ENCODE measurements at places on chromosomes 3 and 15.

- DNase-seq = no peak
These were observed 44.7 kb downstream of the DNAJB8 start for GRCh38 chr3:128421966-128422365.

DNA sequence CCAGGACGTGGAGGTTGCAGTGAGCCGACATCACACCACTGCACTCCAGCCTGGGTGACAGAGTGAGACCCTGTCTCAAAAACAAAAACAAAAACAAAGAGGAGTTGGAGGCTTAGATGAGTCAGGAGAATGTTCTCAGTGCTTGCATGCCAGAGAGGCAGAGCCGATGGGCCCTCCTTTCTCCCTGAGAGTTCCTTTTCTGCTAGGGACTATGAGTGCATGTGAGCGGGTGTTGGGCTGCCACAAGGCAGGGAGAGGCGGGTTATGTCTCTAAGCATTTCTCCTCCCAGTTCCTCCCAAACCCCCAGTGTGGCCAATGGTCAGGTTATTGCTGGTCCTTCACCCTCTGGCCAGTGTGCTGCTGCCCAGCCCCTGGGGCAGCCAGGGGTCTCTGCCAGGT lies 45.1 kb downstream of the RTP1 start:
- no peak for DNase-seq

GRCh38 chr15:84685304-84685703 lies 27.3 kb upstream of the NMB start:
- peak; percentile 52 for DNase-seq

DNA sequence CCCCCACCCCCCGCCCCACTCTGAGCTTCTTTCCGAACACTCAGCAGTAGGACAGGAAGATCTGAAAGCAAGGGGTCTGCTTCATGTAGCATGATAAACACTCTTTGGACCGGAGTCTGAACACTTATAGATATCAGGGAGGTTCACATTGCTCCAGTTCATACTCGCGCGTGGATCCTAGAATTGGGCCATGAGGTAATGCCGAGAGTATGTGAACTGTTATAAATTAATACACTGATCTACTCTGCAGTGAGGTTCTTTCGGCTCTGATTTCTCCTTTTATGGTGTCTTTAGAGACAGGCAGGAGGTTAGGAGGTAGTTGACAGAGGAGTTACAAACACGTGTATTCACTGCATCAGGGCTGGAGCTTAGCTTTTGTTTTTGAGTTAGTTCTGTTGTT lies 223.0 kb downstream of the THSD4 start:
- DNase-seq = no peak

- no peak for DNase-seq
These were observed 65.8 kb upstream of the ZNF148 start for GRCh38 chr3:125440970-125441369.

DNA sequence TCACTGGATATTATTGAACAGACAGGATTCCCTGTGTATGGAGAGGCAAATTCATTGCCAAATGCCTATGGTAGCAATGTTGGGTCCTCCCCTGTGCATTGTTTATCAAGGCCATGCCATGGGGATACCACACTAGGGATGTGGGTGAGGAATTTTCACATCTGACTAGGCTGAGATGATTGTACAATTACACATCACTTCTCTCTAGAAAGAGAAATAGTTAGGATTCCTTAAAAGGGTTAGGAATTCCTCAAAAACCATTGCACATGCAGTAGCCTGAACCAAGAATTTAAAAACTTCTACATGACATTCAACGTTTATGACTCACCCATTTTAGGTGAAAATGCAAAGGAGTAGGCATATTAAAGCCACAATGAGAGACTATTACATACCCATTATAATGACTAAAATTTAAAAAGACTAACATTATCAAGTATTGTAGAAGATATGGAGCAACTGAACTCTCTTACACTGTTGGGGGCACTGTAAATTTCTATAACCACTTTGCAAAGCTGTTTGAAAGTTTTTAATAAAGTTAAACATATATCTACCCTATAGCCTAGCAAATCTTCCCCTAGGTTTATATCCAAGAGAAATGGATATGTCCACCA lies 175.9 kb downstream of the THRB start:
- DNase-seq = peak; percentile 22

- DNase-seq = no peak
These were observed 1042.7 kb downstream of the PLOD2 start for GRCh38 chr3:145118303-145118702.

GRCh38 chr15:75695220-75695619 lies 17.4 kb downstream of the CSPG4 start:
- no peak for DNase-seq

GRCh38 chr3:151443583-151443982 lies 17.3 kb downstream of the IGSF10 start:
- no peak for DNase-seq

DNA sequence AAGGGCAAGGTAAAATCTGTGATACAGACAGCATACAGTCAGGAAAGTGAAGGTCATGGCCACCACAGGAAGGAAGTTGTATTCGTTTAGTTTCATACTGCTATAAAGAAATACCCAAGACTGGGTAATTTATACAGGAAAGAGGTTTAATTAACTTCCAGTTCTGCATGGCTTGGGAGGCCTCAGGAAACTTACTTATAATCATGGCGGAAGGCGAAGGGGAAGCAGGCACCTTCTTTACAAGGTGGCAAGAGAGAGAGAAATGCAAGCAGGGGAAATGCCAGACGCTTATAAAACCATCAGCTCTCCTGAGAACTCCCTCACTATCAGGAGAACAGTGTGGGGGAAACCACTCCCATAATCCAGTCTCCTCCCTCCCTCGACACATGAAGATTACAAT lies 353.7 kb upstream of the SEMA6D start:
- no peak for DNase-seq

- no peak for DNase-seq
These were observed 302.9 kb upstream of the TRIM42 start for GRCh38 chr3:140375002-140375401.

DNA sequence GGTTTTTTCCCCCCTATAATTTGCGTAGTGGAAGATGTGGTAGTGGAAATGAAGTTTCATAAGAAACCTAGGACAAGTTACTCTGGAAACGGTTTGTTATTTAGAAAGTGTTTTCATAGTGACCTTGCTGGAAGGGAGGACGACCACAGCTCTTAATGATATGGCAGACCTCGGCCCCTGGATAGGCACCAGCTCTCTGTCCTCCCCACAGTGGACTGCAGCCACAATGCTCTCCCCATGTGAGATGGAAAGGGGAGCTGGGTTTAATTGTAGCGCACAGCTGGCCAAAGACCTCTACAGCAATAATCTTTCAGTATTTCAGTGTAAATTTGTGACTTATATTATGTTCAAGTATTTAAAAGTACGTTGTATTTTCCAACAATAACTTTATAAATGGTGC lies 151.2 kb downstream of the PLCL2 start:
- DNase-seq = no peak

Measured in epithelial cell of prostate (primary cell).